Activated T-helper 17 cell treated with anti-CD3 and anti-CD28 coated beads, Interleukin-2, amount 50 U/mL, for 72 hours (primary cell): ENCODE measurements at places on chromosomes 5 and 9. TPM values are rescaled to one million over a fixed set of nuclear protein-coding genes. Genes with fewer than 3 reads are reported as not detected.
A peak's percentile ranks its signal among the peaks of the same experiment; 100 is the strongest.

- no peak for ATAC-seq
These were observed 17.8 kb upstream of the CEP72 start for GRCh38 chr5:594226-594860.

GRCh38 chr9:25677301-25678146 lies 720 bp downstream of the TUSC1 start:
- no peak for ATAC-seq

Gene CARD9
- 6.4 TPM for total RNA-seq

Gene EIF4EBP3
- total RNA-seq, result 11.8 TPM

- ATAC-seq, result no peak
These were observed 62.7 kb upstream of the GGTA1 start for GRCh38 chr9:121562301-121562700.

DNA sequence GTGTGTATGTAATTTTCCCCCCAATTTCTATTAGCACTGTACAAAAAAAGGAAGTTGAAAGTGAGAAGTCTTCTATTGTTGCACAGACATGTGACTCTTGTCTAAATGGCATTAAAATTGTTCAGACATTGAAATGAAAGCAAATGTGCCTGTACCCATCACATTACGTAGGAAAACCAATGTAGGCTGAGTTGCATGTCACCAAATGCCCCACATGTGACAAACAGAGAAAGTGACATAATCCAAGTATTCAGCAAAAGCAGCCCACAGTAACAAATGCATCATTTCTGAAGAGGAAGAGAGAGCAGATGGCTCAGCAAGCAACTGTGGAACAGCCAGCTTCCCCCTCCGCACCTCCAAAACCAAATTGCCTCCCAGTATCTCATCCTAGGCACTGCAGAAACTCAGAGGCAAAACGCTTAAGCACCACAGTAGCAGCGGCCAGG lies 161.5 kb upstream of the NR4A3 start:
- peak; percentile 61 for ATAC-seq

- peak; percentile 37 for ATAC-seq
These were observed 1.0 kb upstream of the PTBP3 start for GRCh38 chr9:112334432-112334841.

- peak; percentile 60 for ATAC-seq
These were observed 18.2 kb downstream of the S100Z start for GRCh38 chr5:76867827-76868693.

- no peak for ATAC-seq
These were observed 62.0 kb upstream of the PHF24 start for GRCh38 chr9:34896112-34896511.

DNA sequence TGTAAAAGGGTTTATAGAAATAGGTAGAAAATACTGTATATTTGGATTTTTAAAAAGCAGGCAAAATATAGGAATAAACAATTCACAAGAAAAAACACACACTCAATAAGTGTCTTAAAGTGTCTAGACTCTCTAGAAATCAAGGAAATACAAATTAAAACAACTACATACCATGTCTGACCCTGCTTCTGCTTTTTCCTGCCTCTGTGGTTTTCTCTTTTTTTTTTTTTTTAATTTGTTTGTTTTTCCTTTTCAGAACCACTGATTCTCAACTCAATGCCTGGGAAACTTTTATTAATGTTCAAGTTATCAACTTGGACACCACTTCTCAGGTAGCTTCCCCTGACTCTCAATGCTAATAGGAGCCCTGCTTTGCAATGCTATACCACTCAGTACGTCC lies 25.5 kb upstream of the TAS2R1 start:
- ATAC-seq, result no peak

Gene C8G
- total RNA-seq, result 3.1 TPM

Gene MZB1
- 55.2 TPM for total RNA-seq

Gene ELL2
- total RNA-seq, result 159 TPM

DNA sequence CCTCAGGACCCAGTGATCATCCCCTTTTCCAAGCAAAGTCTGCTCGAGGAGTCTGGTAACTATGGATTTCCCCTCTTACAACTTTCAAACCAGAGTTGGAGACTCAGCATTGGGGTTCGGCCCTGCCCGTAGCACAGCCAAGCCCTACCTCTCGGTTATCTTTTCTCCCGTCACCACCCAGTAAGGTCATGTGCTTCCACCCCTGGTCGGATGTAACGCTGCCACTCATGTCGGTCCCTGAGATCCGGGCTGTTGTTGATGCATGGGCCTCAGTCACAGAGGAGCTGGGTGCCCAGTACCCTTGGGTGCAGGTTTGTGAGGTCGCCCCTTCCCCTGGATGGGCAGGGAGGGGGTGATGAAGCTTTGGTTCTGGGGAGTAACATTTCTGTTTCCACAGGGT lies 1.2 kb downstream of the GALT start:
- ATAC-seq, result peak; percentile 9

GRCh38 chr9:135665795-135666189 lies 2.7 kb downstream of the LCN9 start:
- ATAC-seq, result no peak

Gene PHF24
- 0.16 TPM for total RNA-seq

DNA sequence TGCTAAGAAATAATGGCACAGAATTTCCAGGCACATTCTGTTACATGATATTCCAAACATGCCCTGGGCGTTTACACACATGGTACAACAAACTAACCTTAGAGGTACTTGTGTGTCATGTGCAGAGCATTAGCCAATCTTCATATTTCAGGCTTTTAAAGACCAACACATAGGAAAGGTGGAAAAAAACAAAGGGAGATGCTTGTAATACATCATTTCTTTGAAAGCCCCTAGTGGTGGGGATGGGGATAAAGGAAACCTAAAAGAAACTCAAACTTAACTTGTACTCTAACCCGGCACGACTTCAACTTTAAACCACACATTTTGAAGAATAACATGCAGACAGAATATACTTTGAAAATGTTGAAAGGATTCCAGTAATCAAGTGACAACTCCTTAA lies 133.6 kb downstream of the PTPRD start:
- no peak for ATAC-seq

GRCh38 chr5:79561525-79561893 lies 47.6 kb upstream of the HOMER1 start:
- peak; percentile 79 for ATAC-seq

GRCh38 chr5:17282283-17283120 lies 65.1 kb downstream of the BASP1 start:
- ATAC-seq, result peak; percentile 24

Gene IL9
- 10.2 TPM for total RNA-seq

DNA sequence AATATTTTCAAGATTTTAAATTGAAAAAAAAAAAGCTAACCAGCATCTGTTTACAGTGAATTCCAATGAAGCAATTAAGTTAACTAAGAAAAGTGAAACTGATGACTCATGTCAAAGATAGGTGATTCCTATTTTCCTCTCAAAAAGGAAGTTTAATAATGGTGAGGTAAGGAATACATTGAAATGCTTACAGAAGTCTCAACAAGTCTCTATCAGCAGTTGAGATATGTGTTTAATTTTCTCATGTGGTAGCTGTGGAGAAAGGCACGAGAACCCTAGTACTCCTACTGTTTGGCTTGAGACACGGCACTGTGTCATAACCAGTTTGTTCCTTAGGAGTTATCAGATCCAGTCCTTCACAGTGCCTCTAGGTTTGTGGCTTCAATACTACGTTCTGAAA lies 114.5 kb downstream of the SLC25A46 start:
- no peak for ATAC-seq

- no peak for ATAC-seq
These were observed 38.3 kb downstream of the RETREG1 start for GRCh38 chr5:16578474-16578883.

DNA sequence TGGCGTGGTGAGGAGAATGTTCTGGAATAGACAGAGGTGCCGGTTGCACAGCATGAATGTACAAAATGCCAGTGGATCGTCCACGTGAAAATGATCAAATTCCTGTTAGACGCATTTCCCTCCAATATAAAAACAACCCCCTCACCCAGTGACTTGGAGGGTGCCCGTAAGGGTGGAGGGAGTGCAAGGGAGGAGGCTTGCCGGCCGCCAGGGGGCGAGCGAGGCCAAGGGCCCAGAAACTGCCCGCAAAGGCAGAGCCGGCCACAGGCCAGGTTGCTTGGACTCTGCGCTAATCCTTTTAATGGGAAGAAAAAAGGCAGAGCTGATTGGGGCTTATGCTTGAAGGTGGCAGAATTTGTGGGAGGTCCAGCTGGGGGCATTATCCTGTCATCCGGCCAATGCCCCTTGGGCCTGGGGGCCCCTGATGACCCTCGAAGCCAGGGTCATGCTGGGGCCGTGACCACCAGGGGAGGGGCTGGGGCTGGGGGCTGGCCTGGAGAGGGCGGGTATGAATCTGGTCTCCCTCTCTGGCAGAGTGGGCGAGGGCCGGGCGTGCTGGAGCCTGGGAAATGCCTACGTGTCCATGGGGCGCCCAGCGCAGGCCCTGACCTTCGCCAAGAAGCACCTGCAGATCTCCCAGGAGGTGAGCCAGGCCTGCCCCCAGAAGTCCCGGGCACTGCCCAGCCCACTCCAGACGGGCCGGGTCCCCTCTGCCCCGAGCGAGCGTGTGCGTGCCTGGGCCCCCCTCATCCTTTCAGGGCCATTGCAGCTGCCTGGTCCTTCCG lies 12.0 kb downstream of the GPSM1 start:
- peak; percentile 62 for ATAC-seq

- ATAC-seq, result no peak
These were observed 246.6 kb upstream of the IL12B start for GRCh38 chr5:159576902-159577301.

DNA sequence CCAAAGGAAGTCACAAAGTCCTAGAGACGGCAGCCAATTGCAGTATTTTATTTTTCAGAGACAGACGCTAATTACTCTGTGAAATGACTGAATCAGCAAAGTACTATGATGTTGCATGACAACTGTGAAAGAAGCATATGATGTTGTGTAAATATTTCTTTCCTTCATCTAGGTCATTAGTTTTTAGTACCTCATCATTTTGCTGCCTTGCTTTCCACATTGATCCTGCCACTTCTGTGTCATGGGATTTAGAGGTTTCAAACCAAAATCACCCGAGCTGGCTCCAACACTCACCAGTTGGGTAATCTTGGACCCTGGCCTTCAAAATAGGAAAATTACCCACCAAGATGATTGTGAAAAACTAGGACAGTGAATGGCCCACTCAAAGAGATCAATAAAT lies 585.2 kb downstream of the ACTL7B start:
- no peak for ATAC-seq

GRCh38 chr9:91799113-91799744 lies 150.8 kb downstream of the ROR2 start:
- ATAC-seq, result no peak

GRCh38 chr5:175253597-175253996 lies 190.4 kb downstream of the DRD1 start:
- ATAC-seq, result peak; percentile 64

DNA sequence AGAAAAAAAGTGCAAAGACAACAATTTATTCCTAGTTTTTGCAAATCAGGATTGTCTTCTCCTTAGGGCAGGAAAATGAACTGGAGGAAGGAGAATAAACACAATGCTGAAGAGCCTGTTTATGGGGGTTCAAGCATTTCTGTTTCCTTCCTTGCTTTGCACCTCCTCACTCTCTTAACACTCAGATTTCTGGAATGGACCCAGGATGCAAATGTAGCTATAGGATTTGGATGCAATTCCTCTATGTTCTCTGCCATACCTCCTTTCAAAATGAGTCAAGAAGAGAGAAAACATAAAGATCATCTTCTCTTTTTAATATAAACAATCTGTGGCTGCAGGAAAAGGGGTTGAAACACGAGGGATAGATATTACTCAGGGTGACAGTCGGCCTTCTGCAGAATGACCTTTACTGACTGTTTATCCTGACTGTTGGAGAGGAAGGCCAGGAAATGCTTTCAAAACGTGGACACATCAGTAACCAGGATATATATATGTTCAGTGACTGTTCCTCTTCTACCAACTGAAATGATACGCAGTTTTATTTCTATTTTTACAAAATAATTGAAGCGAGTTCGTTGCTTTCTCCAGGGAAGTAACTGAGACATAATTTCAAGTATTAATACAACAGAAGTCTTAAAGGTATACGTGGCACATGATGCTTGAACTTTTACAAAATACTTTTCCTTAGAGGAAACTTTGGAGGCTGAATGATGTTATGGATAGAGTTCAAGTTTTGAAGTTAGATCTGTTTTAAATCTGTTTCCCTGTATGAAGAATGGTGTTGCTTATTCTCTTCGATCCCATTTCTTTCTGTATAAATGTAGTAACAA lies 44.4 kb downstream of the ACTBL2 start:
- no peak for ATAC-seq

DNA sequence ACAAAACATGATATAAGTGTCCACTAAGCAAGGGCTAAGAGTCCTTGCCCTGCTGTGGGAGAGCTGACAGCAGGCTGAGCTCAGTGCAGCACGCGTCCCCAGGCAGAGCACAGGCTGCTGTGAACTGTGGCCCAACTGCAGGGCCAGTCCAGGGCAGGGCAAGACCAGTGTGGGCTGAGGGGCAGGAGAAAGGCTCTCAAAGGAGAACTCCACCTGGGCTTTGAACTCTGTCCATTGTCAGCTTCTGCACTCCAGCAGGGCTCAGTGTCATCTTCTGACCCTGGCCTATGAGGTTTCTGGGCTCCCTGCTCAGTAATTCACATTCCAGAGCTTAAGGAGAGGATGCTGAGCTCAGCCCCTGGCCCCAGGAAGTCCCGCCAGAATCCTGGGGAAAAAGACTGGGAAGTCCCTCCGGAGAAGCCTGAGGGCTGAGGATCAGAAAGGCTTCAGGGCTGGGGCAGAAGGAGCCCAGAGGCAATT lies 37.4 kb downstream of the LHFPL2 start:
- no peak for ATAC-seq

Gene NUTM2G
- total RNA-seq, result not detected

Gene STK32A
- not detected for total RNA-seq

- no peak for ATAC-seq
These were observed 55.3 kb upstream of the RAD23B start for GRCh38 chr9:107227774-107228173.

DNA sequence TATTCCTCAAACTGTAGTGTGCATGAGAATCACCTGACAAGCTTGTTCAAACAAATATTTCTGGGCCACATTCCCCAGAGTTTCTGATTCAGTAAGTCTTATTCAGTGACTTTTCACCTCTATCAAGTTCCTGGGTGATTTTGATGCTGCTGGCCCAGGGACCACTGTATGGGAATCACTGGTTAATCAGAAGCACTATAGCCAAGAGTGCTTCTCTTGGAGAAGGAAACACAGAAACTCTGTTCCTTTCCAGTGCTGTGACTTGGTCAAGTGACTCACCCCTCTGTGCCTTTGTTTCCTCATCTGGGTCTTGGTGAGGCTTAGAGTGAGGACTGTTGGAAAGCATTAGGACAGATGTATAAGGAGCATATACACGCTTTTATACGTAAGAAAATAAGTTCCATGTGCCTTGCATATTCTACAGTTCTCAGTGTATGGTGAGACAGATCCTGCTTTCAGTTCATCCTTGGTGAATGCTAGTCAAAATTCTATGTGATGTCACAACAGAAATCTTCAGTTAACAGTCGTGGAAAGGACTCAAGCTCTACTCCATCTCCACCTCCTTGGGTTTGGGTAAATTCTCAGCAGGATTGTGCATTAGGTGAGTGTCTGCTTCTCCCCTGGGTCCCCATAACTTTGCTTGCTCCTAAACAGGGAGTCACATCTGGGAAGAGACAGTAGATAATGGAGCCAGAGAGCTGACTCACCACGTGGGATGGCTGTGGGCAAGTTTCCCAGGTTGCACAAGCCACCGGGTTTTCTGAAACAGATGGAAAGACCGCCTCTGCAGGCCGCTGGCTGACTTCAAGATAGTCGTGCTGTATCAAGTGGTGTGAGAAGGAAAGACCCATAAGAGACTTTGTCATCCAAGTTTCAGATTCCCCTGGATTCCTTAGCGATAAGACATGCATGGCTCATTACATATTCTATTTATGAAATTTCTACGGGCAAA lies 117.0 kb downstream of the NXNL2 start:
- no peak for ATAC-seq

- ATAC-seq, result no peak
These were observed 297.4 kb downstream of the ENC1 start for GRCh38 chr5:74342948-74343682.

Gene SHOC1
- not detected for total RNA-seq

GRCh38 chr5:113450462-113450861 lies 15.7 kb upstream of the TSSK1B start:
- ATAC-seq, result no peak
